ENCODE measurements at places on chromosomes 5 and 9. TPM values are rescaled to one million over a fixed set of nuclear protein-coding genes. Genes with fewer than 3 reads are reported as not detected.

DNA sequence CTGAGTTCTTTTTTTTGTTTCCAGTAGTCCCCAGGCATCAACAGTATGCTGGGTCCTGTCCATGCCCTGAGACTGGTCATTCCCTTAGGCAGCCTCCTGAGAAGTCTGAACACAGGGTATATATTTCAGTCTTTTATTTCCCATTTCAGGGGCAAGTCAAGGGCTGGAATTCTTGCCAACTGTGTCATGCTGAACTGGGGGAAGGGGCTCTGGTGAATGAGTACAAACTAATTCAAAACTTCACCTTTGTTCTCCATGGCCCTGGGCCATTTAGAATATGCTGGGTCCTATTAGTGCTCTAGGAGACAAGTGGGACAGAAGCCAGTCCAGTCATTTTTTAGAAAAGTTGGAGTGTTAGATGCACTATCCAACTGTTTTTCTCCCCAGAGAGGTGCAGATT is 170.3 kb downstream of the TMC1 start:
- no peaks in the 10 kb centered on the region for H3K36me3 ChIP-seq
- no peak overlapping the region for H3K4me3 ChIP-seq
- DNase-seq, result no peak

- no peaks in the 10 kb centered on the region for H3K4me1 ChIP-seq
- H3K27ac ChIP-seq, result no peak overlapping the region
- H3K27me3 ChIP-seq, result no peaks in the 10 kb centered on the region
- H3K4me3 ChIP-seq, result no peak overlapping the region
These were observed 10.5 kb downstream of the CSF1R start for GRCh38 chr5:150075806-150076205.

GRCh38 chr9:72384710-72385485 is 19.9 kb upstream of the ZFAND5 start:
- no peak for DNase-seq
- H3K4me1 ChIP-seq, result peaks cover 5% of the 10 kb centered on the region
- H3K36me3 ChIP-seq, result no peaks in the 10 kb centered on the region

GRCh38 chr5:163913548-163913947 is 408.1 kb downstream of the MAT2B start:
- no peak for DNase-seq
- no peak overlapping the region for H3K27ac ChIP-seq
- H3K36me3 ChIP-seq, result no peaks in the 10 kb centered on the region
- H3K4me3 ChIP-seq, result no peak overlapping the region
- no peaks in the 10 kb centered on the region for H3K27me3 ChIP-seq

GRCh38 chr5:178625679-178626483 is 969 bp downstream of the CLK4 start:
- no peaks in the 10 kb centered on the region for H3K4me1 ChIP-seq
- H3K4me3 ChIP-seq, result peak overlapping the region; percentile 89
- no peaks in the 10 kb centered on the region for H3K36me3 ChIP-seq

DNA sequence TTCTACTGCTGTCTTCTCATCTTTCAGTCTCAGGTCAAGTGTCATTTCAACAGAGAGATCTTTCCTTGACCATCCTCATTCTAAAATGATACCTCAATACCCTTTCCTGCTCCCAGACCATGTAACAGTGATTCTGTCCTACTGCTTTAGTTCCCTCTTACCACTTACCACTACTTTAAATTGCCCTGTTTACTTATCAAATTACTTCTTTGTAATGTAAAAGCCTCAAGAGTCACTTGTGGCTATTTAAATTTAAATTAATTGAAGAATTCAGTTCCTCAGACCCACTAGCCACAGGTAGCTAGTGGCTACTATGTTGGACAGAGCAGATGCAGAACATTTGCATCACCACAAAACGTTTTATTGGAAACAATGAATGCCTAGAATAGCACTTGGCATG is 217.3 kb downstream of the ADAMTS6 start:
- H3K27me3 ChIP-seq, result no peaks in the 10 kb centered on the region
- no peak overlapping the region for H3K27ac ChIP-seq
- no peak overlapping the region for H3K4me3 ChIP-seq

- DNase-seq, result no peak
- H3K27ac ChIP-seq, result no peak overlapping the region
- H3K36me3 ChIP-seq, result no peaks in the 10 kb centered on the region
- no peaks in the 10 kb centered on the region for H3K4me1 ChIP-seq
These were observed 156.9 kb upstream of the MVB12B start for GRCh38 chr9:126169736-126170135.

DNA sequence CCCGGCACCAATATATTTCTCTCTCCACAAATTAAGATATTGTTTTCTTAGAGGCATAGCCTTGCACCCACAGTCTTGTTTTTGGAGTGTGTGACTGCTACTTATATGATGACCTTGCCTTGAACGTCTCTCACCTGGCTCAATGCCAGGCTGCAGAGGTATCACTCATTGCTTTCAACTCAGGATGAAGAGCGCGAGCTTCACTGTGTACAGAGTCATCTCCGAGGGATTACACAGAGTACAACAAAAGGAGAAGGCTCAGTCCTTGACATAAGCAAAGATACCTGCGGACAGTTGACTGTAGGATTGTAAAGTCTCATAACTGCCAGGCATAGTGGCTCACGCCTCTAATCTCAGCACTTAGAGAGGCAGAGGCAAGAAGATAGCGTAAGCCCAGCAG is 53.8 kb downstream of the CD180 start:
- no peaks in the 10 kb centered on the region for H3K27me3 ChIP-seq
- DNase-seq, result no peak
- H3K4me1 ChIP-seq, result no peaks in the 10 kb centered on the region

DNA sequence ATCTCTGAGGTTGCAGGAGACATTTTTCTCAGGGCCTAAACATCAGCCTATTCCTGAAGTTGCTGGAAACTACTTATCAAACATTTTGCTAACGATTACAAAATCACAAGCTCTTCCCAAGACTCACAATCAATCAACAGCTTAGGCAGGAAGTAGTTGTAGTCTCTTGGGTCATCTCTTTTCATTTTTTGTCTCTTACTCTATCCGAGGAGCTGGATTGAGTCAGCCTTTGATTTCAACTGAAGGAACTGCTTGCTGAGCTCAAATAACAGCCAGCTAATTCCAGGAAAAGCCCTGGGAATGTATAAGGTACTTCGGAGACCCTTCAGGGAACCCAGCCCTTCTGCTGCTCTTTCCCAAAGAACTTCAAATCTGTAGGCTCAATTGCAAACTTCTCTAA is 398.9 kb downstream of the PLK2 start:
- no peaks in the 10 kb centered on the region for H3K36me3 ChIP-seq
- H3K4me3 ChIP-seq, result no peak overlapping the region
- no peaks in the 10 kb centered on the region for H3K4me1 ChIP-seq

DNA sequence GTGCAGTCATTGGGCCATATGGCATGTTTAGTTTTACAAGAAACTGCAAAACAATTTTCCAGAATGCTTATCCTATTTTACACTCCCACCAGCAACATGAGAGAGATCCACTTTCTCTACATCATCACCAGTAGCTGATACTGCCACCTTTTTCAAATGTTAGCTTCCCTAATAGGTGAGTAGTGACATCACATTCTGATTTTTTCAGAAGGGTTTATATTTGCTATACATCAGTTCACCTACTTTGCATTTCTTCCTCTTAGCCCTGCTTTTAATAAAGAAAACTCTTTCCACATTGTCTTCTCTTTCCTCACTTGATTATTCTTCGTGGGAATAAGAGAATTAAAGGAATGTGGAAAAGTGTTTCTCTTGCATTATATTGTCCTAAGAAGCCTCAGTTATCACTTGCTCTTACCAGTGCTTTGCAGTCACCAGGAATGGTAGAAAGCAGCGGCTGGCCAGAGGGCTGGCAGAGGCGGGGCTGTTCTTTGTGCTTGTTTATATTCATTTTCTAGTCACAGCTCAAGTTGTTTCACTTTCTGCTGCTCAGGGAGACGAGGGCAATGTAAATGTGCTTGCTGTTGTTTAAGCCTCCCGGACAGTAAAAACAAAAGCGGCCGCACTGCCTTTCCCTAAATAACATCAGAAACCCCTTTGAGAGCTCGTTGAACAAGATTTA is 164.8 kb downstream of the HSD17B3 start:
- H3K4me3 ChIP-seq, result no peak overlapping the region
- DNase-seq, result peak; percentile 52
- no peaks in the 10 kb centered on the region for H3K27me3 ChIP-seq
- H3K36me3 ChIP-seq, result no peaks in the 10 kb centered on the region
- H3K27ac ChIP-seq, result peak overlapping the region; percentile 70

DNA sequence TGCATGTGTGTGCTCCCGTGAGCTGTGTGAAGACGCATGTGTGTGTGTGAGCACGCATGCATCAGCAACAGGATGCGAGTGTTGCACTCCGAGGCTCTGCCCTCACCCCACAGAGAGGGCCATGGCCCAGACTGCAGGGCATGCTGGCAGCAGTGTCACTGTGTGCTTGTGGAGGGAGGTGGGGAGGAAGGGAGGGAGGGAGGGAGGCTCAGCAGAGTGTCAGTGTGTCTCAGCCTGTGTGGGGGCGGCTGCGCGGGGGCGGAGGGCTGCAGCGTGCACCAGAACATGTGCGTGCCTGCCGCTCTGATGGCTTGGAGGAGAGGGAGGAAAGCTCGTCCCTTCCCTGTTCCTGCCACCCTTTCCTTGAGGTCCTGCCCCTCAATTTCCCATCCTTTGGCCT is 5.3 kb downstream of the CAMK2A start:
- DNase-seq, result no peak

- H3K36me3 ChIP-seq, result no peaks in the 10 kb centered on the region
- DNase-seq, result no peak
- H3K4me1 ChIP-seq, result no peaks in the 10 kb centered on the region
- H3K27me3 ChIP-seq, result no peaks in the 10 kb centered on the region
- H3K4me3 ChIP-seq, result no peak overlapping the region
These were observed 32.1 kb upstream of the HSD17B4 start for GRCh38 chr5:119420169-119420568.

GRCh38 chr9:131621551-131622358 is 76.4 kb downstream of the PRRT1B start:
- peaks cover 12% of the 10 kb centered on the region for H3K36me3 ChIP-seq
- H3K4me3 ChIP-seq, result no peak overlapping the region
- H3K4me1 ChIP-seq, result no peaks in the 10 kb centered on the region
- H3K27me3 ChIP-seq, result no peaks in the 10 kb centered on the region
- DNase-seq, result no peak

The RXRA gene
- total RNA-seq, result 53.5 TPM

The ERMP1 gene
- total RNA-seq, result 11.1 TPM

The EGFL7 gene
- 169 TPM for total RNA-seq

The PRRX2 gene
- total RNA-seq, result 15.3 TPM

The ANKRD34B gene
- total RNA-seq, result not detected

The NR5A1 gene
- total RNA-seq, result not detected

The FKTN gene
- total RNA-seq, result 18.2 TPM
